Urothelium cell line (cell line): ENCODE measurements at places on chromosomes 5 and 9.

DNA sequence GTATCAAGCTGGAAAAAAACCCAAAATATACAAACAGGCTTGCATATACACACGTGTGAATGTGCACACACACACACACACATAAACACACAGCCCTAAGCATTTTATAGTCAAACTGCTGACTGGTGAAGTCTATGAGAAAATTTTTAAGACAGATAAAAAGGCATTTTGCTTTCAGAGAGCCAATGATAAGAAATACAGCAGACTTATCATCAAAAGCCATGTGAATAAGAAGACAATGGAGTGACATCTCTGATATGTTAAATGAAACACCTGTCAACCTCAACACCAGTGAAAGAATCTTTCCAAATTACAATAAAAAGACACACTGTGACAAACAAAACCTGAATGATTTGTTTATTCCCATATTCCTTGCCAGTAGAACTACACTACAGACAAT, 233.3 kb downstream of the CDH9 start:
- no peak for DNase-seq

- peak; percentile 45 for DNase-seq
Observed at GRCh38 chr9:113511856-113512761, 48.6 kb downstream of the RGS3 start.

DNA sequence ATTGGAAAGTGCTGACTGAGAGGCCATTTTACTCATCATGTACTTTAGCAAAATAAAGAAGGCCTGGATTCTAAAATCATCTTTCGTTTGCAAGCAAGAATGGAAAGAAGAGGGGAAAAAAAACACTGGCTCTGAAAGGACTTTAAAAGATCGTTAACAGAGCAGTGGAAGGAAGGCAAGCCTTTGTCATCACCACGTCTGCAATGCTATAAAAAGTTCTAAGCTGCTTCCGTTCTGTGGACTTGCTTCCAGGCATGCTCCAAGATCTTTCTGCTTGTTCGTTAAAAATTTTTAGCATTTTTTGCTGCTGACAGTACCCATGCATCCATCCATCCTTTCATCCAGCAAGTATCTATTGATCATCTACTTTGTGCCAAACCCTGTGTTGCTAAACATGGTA, 226.5 kb downstream of the GABBR2 start:
- no peak for DNase-seq

DNA sequence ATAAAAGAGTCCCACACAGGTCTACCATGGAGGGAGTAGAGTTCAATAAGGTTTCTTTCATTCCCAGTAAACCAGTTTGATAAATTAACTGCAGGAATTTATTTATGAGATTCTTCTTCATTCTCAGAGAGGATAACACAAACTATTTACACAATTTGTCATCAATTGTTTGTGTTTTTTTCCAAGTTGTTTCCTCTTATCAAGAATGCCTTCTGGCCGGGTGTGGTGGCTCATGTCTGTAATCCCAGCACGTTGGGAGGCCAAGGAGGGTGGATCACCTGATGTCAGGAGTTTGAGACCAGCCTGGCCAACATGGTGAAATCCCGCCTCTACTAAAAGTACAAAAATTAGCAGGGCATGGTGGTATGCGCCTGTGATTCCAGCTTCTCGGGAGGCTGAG, 216.7 kb downstream of the MLLT3 start:
- no peak for DNase-seq

- no peak for DNase-seq
Observed at GRCh38 chr5:123756318-123756665, 244.3 kb downstream of the CSNK1G3 start.

DNA sequence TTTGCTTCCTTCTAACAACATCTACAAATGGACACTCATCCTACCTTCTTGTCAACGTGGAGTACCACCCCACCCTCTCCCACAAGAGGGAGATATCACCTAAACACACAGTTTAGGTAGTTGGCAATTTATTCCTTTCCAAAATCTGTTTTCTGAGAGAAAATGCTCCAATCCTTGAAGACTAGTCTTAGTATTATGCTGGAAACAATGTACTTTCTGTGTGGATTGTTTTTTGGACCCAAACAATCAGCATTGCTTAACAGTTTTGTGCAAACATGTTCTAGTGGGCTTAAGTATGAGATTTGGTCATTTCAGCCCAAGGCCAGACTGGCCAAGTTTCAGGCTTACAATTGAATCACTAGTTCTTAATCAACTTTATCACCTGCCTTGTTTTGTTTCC, 359.1 kb downstream of the ARHGEF28 start:
- no peak for DNase-seq

DNA sequence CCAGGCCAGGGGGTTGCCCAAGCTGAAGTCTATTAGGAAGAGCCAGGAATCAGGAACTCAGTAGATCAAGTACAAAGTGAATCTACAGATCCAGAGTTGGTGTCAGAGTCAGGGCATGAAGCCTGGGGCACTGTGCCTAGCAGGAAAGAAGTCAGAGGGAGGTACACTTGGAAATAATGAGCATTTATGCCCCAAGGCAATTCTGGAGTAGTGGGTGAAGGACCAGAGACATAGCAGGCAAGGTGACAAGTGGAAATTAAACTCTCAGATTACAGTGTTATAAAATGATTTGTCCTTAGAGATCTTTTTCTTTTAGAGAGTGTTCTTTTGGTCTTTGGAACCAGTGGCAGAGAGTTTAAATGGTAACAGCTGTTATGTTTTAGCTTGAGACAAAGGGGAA, 138.0 kb downstream of the ADAMTSL1 start:
- DNase-seq, result no peak
